ENCODE measurements at places on chromosomes 6 and 20.

DNA sequence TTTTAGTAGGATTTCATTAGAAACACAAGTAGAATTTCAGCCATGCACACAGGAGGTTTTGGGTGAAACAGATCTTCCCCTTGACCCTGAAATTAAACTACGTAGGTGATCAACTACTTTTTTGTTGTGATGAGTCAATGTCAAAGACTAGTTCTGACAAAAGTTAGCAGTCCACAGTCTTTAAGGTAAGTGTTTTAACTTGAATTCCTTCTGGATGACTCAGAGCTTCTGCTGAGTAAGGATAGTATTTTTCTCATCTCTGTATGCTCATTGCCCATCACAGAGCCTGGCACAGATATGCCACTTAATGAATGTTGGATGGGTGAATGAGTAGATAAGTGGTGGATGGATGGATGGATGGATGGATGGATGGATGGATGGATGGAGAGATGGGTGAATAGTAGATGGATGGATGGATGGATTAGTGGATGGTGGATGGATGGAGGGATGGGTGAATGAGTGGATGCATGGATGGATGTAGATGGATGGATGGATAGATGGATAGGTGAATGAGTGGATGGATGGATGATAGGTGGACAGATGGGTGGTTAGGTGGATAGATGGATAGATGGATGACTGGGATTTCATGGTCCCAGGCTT is 165.3 kb downstream of the ZMYND8 start:
- DNase-seq: no peak

GRCh38 chr6:134772671-134773360 is 177.1 kb downstream of the ALDH8A1 start:
- DNase-seq: no peak

- DNase-seq: no peak
These were observed 446.3 kb downstream of the PREX1 start for GRCh38 chr20:48381353-48382120.

- no peak for DNase-seq
These were observed 529.0 kb downstream of the TBC1D32 start for GRCh38 chr6:120805276-120805675.

GRCh38 chr6:2617729-2618128 is 133.0 kb downstream of the MYLK4 start:
- DNase-seq: no peak

GRCh38 chr6:8435845-8436168 is 462 bp upstream of the SLC35B3 start:
- DNase-seq: no peak

DNA sequence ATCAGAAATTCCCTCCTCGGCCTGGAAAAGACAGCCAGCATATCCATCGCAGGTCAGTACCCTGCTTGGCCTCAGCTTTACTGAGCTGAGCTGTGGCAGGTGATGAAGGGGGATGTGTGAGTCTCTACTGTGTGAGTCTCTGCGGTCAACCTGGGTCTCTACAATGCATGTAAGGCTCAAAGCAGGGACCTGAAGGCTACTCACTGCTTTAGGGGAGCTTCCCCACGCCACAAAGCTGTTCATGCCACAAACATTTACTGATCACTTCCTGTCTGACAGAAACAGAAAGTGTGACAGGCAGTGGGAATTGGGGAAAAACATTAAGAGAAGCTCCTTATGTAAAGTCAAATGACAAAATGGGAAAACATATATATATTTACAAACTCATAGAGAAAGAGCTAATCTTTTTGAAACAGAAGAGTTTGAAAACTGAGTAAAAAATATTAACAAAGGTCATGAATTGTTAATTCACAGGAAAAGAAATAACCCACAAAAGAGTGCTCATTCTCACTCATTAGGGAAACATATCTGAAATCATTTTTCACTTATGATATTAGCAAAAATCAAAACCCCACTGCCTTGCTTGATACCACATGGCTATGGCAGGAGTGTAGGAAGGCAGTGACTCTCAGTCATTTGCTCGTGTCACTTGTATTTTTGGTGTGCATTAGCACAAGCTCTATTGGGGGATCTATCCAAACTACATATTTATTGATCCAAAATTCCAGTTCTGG is 5.8 kb downstream of the BTN3A3 start:
- no peak for DNase-seq

DNA sequence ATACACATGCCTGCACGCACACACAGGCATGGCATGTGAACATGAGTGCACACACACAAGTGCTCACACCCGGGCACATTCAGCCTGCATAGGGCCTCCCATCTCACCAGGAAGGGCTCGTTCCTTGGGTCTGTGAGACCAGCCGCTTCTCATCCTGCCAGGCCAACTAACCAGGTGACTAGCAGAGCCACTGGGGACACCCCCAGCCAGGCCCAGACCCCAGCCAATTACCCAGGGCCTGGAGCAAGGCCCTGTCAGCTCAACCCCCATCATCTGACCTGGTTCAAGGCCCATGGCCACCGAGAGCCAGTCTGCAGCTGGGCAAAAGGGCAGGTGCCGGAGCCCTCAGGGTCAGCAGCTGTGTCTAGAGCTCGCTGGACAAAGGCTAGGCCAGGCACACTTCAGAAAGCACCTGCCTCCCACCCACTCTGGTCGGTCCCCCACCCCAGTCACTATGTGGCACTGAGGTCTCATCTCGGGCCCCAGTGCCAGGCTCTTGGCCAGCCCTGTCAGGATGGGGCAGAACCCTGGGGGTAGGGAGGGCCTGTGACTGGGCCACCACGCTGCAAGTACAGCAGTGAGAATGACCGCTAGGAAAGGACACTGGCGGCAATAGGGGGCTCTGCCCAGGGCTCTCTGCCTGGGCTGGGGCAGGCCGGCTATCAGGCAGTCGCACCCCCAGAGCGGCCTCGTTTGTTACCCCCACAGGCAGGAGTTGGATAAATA is 26.8 kb upstream of the MRGBP start:
- DNase-seq: no peak

DNA sequence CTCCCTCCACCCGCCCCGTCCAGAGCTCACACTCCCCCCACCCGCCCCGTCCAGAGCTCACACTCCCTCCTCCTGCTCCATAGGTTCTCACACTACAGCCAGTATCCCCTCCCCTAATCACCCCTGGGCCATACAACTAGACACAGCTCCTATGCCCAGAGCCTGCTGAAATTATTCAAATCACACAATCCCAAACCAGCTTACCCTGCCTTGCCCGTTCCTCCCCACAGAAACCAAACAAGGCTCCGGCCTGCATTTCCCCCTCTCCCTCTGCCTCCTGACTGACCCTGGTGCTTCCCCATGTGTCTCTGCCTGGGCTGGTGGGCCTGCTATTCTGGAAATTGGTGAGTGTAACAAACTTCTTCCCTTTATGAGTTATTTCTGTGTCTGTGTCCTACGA is 18.6 kb downstream of the SLC2A4RG start:
- DNase-seq: no peak

- no peak for DNase-seq
These were observed 66.2 kb upstream of the SLCO4A1 start for GRCh38 chr20:62575976-62576722.

GRCh38 chr6:164184410-164184809 is 769.9 kb downstream of the QKI start:
- DNase-seq: no peak

DNA sequence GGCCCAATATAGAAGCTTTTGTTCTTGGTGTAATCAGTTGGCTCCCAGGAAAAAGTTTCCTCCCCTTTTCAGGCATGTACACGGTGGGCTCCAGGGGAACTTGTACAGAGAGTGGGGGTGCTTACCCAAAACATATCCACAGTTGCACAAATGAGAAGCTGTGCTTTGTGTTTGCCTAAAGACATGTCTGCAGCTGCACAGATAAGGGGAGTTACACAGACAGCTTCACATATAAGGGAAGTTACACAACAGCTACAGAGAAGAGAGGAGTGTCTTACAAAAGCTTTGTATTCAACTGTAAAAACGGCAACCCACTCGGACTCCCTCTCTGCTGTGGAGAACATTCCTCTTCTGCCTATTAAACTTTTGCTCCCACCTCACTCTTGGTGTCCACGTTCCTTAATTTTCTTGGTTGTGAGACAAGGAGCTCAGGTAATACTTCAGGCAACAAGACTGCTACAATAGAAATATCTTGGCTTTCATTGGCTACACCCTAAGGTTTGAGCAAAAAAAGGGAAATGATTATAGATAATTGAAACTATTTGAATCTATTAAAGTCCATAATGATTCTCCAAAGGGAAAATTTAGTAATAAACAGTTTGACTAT is 7.4 kb upstream of the PNRC1 start:
- peak; percentile 71 for DNase-seq

DNA sequence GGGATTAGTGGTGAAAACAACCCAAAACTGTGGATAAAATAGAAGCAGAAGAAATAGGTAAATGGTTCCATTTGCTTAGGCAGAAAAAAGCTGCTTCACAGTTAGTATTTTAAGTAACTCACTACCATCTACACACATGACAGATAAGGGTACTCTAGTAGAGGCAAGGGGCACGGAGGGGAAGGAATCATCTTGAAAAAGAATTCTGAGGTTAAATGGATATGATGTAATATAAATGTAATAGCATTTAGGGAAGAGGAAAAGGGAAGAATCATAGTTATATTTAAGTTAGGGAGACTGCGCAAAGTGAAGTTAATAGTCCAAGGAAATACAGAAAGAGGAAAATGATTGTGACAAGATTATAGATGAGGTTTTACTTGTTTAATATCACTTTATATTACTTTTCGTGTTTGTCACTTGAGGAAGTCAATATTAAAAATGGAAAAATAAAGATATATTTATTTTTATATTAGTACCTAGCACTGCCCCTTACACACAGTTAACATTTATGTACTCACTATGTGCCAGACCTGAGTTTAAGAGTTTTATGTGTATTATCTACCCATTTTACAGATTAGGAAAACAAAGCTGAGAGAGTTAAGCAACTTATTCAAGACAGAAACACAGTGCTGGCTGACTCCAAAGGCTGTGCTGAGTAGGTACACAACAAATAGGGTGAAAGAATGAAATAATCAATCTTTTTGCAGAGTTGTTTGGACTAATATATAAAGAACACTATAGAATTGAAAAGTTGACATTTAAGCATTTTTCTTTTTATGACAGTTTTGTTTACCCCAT is 128.1 kb downstream of the REV3L start:
- DNase-seq: no peak

GRCh38 chr6:19597809-19598320 is 239.3 kb upstream of the ID4 start:
- no peak for DNase-seq

- no peak for DNase-seq
These were observed 59.1 kb downstream of the KIF16B start for GRCh38 chr20:16514140-16514539.

- no peak for DNase-seq
These were observed 44.6 kb downstream of the MAK start for GRCh38 chr6:10793695-10794094.

GRCh38 chr6:167424060-167424673 is 99.3 kb downstream of the TTLL2 start:
- no peak for DNase-seq

DNA sequence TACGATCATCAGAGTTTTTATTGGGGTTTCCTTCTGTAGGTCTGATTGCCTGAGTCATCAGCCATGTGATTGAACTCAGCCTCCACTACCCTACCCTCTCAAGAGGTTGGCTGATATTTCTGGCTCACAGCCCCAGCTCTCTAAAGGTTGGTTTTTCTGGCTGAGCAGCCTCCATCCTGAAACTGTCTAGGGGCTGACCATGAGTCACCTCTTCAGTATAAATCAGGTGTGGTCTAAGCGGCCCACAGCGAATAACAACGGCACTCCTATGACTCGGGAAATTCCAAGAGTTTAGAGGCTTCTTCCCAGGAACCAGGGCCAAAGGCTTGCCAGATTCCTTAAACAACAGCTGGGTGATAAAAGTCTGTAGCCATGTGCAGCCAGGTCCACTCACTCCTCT is 115.5 kb downstream of the SOD2 start:
- DNase-seq: no peak

- DNase-seq: no peak
These were observed 6.6 kb downstream of the HTR1E start for GRCh38 chr6:86943819-86944407.

Data from hematopoietic multipotent progenitor cell (in vitro differentiated cells).